ENCODE measurements at places on chromosomes 16 and 17.
A peak's percentile ranks its signal among the peaks of the same experiment; 100 is the strongest.

DNA sequence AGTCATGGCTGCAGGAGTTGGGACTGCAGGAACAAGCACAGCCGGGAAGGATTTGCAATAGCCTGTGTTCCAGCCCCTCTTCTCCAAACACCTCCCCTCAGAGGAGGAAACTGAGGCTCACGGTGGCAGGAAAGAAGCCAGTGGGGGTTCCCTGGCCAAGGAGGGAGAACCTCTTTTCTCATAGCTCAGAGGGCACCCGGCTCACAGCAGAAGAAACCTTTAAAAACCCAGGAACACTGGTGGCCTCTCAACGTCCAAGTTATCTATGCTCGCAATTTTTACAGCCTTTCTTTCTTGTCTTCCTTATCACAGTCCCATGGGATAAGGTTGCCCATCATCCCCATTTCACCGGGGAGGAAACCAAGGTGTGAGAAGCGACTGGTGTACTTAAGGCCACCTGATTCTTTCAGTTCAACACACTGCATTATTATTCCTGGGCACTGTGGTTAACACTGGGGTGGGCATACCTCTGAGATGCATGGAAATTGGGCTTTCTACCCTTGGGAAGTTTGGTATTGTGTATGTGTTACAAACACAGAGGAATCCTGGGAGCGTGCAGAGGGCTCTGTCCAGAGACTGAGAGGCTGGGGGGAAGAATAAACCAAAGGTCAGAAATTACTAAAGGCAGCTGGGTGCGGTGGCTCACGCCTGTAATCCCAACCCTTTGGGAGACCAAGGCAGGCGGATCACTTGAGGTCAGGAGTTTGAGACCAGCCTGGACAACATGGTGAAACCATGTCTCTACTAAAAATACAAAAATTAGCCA is 791 bp upstream of the ZNF629 start:
- no peak for DNase-seq

- DNase-seq = no peak
These were observed 13.4 kb upstream of the FAM83G start for GRCh38 chr17:19017804-19018599.

DNA sequence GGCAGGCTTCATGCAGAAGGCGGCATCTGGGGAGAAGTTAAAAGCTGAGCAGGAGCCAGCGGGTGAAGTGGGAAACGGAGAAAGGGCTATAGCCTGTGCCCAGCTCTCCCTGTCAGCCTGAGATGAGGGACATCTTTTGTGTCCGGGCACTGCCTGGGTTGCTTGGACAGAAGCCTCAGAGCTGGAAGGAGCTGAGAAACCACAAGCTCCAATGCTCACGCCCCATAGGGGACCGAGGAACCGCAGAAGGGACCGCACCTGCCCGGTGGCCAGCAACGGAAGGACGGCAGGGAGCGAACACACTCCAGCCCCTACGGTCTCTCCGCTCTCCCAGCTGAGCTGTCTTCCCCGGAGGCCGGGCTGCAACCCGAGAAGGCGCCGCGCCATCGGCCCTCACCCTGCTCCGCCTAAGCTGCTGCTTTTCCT is 175.8 kb downstream of the NPIPB11 start:
- no peak for DNase-seq

DNA sequence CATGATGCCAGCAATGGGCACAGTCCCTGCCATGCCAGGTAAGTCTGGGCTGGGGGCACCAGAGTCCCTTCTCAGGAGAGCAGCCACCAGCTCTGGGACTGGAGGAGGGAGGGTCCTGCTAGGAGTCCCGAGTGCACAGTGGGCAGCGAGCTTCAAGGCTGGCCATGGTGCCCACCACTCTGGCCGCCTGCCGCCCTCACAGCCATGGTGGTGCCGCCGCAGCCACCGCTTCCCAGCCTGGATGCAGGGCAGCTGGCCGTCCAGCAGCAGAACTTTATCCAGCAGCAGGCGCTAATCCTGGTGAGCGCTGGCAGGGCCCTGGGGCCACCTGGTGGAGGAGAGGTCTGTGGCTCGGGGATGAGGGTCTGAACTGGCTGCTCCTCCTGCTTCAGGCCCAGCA is 17.9 kb upstream of the SMIM5 start:
- no peak for DNase-seq

DNA sequence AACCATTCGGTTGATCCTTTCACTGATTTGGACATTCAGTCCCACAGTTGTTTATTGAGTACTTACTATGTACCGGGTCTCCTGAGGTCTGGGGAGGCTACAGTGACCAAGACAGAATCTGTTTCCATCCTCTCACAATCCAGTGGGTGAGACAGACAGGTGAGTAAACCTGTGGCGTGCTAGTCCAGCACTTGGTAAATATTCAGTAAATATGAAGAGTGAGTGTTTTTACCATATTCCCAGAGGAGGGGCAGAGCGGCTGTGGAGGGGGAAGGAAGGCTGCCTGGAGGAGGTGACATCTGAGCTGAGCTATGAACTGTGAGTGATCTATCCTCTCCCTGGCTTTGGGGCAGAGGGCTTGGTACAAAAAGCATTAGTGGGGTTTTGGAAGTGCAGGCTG is 31.4 kb downstream of the CCR7 start:
- DNase-seq = no peak

GRCh38 chr16:31246296-31246695 is 13.5 kb upstream of the ITGAM start:
- no peak for DNase-seq

GRCh38 chr17:80847496-80848230 is 144.0 kb upstream of the CHMP6 start:
- DNase-seq = no peak

GRCh38 chr16:81018496-81018895 is 11.5 kb downstream of the CENPN start:
- DNase-seq = no peak

GRCh38 chr17:2853283-2854142 is 57.3 kb downstream of the RAP1GAP2 start:
- DNase-seq = peak; percentile 31

GRCh38 chr17:58270476-58271215 is 10.1 kb downstream of the MPO start:
- DNase-seq = no peak

- no peak for DNase-seq
These were observed 150.2 kb downstream of the TANC2 start for GRCh38 chr17:63116228-63116627.

DNA sequence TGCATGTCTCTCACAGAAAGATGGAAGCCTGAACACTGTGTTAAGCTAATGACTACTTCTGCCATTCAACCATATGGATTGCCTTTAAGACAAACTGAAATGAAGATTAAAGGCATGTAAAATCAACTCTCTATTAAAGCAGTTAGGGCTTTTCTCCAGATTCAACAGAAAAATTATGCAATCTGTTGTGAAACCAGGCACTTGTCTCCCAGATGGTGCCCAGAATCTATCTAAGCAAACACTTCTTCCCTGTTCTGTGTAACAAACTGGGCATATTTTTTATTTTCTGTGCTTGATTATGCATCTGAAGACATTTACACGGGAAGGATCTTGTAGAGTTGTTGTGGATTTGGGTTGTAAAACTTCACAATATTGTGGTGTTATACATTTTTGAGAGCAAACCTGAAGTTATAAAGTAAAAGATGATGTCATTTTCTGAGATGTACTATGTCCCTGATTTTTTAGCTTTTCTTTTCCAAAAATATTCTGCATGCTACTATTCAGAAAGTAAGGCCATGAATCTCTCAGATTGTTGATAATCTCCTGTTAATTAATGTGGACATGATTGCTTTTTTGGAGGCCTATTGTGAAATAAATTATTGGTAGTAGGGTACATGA is 1550.3 kb downstream of the CDH8 start:
- no peak for DNase-seq

DNA sequence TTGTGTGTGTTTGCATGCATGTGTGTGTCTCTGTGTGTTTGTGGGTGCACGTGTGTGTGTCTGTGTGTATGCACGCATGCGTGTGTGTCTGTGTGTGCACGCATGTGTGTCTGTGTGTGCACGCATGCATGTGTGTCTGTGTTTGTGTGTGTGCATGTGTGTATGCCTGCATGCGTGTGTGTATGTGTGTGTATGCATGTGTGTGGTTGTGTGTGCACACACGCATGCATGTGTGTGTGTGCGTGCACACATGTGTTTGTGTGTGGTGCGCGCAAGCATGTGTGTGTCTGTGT is 239.9 kb upstream of the TNRC6C start:
- no peak for DNase-seq

- DNase-seq = no peak
These were observed 1.2 kb downstream of the TRIM65 start for GRCh38 chr17:75895370-75896155.

DNA sequence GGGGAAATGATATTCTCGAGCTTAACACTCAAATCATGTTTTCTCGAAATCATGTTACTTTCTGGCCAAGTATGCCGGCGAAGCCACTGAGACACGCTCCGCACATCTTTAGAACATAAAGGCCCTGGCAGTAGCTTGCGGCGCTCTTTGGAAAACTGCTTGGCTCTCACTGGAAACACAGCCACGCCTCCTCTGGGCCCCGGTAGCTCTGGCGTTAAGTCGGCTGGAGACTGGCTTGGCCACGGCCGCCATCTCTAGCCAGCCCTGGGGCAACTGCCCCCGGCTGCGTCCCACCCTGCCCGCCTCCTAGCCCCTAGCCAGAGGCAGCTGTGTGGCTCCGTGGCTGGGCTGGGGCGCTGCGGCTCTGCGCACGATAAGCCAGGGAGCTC is 9.2 kb upstream of the BAIAP2 start:
- DNase-seq = no peak

DNA sequence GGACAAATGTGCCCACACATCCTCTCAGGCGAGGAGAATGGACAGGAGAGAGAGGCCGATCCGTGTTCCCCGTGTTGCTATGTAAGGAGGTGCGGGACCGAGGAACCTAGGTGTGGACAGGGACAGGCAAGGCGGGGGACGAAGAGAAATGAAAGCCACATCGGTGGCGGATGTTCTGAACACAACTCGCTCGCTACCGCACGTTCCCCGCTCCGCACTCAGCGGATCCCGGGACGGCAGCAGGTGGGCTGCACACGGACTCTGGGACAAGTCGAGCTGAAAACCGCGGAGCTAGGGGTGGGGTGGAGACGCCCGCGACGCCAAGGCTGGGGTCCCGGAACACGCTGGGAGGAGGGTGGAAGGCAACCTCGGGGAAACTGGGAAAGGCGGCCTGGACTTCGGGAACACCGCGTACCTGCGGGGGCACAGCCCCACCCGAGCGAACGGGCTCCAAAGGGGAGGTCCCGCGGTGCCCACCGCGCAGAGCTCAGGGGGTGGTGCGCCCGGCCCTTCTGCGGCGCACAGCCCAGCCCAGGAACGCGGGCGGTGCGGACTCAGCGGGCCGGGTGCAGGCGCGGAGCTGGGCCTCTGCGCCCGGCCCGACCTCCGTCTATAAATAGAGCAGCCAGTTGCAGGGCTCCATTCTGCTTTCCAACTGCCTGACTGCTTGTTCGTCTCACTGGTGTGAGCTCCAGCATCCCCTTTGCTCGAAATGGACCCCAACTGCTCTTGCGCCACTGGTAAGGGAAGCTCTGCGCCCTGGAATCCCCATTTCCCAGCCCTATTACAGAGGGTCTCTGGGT is at the start of gene MT1E:
Gene MT1E (plus strand): TSS at position 642 of the 803 bp plus-strand sequence. CDS start 71 bp downstream, at position 713.
- DNase-seq = no peak

DNA sequence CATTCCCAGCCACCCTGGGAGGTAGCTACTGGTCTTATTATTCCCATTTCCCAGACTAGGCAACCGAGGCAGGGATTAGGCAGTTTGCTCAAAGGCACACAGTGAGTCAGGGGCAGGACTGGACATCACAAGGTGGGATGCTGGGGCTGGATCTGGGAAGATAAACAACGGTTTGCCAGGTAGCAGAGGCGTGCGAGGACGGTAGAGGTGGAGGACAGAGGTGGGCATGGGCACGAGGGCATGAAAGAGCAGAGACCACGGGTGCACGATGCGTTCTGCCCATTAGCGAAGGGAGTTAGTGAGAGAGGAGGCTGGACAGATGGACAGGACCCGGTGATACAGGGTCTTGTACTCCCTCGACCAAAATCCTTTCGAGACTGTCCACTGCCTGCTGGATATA is 148.0 kb downstream of the SDK2 start:
- no peak for DNase-seq

DNA sequence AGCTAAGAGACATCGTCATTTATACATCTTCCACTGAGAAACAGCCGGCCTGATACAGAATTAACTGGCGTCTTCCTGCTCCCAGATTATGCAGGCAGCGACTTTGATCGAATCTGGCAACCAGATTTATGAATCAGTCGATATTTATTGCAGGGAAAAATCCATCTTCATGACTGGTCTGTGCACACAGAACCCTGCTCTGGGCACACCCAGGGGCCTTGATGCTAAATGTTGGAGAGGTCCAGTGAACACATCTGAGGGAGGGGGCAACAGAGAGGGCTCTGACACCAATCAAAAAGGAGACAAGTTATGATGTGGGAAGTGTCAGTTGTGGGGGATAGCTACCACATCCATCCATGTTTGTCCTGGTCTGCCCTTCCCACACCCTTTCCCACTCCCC is 102.9 kb downstream of the TMEM132E start:
- no peak for DNase-seq

DNA sequence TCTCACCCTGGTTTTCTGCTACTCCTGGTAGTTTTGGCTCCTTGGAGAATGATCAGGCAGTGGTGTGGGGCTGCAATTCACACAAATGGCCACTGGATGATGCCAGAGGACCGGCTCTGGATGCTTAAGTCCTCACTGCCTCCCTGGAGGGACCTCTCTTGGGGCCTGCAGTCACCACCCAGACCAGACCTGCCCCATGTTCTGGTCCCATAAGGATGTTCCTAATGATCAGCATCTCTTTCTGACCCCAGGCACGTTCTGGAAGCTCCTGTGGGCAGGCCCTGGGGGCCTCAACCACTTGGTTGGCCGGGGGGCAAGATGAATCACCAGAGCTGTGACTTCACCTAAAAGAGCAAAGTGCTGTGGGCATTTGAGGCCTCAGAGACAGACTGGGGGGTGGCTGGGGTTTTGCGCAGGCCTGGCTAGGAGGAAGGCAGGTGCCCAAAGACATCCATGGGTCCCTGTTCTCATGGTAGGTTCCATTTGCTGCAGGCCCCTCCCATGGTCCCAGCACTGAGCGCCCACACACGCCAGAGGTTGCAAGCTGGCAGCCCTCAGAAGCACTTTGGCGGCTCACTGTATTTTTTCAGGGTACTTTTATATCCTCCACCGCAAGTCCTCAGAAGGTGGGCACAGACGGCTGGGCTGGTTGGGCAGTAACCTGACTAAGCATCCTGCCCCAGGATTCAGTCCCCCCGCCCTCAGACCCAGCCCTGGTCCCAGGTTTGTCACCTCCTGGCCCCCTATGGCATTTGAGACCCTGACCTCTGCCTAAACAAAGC is 53.2 kb downstream of the NT5M start:
- DNase-seq = peak; percentile 57

GRCh38 chr17:37770631-37771518 is 26.0 kb upstream of the HNF1B start:
- no peak for DNase-seq

DNA sequence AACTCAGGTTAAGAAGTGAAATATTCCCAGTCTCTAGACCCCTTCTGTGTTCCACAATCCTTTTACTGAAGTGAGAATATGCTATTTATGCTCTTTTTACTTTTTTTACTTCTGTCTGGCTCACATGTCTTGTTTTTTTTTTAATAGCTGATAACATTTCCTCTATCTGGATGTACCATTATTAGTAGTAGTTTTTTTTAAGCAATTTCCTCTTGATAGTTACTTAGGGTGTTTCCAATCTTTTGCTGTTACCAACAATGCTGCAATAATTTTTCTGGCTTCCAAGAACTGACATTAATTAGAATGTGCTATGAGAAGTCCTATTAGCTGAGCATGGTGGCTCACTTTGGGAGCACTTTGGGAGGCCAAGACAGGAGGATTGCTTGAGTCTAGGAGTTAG is 32.0 kb downstream of the KSR1 start:
- no peak for DNase-seq

- DNase-seq = no peak
These were observed 167.3 kb upstream of the CDH5 start for GRCh38 chr16:66199189-66199588.

- DNase-seq = no peak
These were observed 28.4 kb downstream of the BAIAP2 start for GRCh38 chr17:81063106-81064093.
